ENCODE measurements at places on chromosomes 7 and 10. TPM values are rescaled to one million over a fixed set of nuclear protein-coding genes. Genes with fewer than 3 reads are reported as not detected.

- H3K27ac ChIP-seq = no peak overlapping the region
- no peak for DNase-seq
- H3K4me3 ChIP-seq = no peak overlapping the region
- H3K4me1 ChIP-seq = no peaks in the 10 kb centered on the region
- no peaks in the 10 kb centered on the region for H3K27me3 ChIP-seq
Observed at GRCh38 chr10:11510736-11511135, 100.7 kb downstream of the USP6NL start.

DNA sequence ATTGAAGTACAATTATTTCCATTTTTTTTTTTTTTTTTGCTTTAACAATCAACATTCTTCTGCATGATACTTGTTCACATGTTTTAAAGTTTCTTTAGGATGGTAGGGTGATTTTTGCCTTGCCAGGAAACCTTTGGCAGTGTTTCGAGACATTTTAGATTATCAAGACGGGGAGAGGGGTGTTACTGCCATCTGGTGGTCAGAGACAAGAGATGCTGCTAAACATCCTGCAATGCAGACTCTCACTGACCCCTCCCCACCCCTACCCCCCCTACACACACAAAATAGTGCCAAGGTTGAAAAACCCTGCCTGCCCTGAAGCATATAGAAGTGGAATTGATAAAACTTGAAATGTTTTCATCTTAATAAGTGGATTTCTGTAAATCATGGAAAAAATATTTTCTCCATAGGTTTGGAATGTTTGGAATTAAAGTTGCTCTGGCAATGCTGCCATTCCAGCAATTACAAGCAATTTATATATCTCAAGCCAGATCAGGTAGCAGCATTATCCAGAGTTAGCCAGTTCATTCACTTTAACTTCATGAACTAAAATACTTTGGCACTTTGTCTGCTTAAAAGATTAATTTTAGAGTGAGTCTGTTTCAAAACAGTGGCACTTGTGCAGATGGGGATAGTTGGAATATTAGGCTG is 62.1 kb downstream of the SDHAF3 start:
- H3K4me3 ChIP-seq = no peak overlapping the region
- DNase-seq = peak; percentile 79
- H3K36me3 ChIP-seq = no peaks in the 10 kb centered on the region
- no peaks in the 10 kb centered on the region for H3K27me3 ChIP-seq
- no peak overlapping the region for H3K27ac ChIP-seq
- H3K4me1 ChIP-seq = no peaks in the 10 kb centered on the region

GRCh38 chr7:38798552-38799267 is 110.3 kb downstream of the VPS41 start:
- H3K27ac ChIP-seq = no peak overlapping the region
- no peaks in the 10 kb centered on the region for H3K36me3 ChIP-seq
- H3K4me1 ChIP-seq = no peaks in the 10 kb centered on the region
- DNase-seq = no peak
- no peaks in the 10 kb centered on the region for H3K27me3 ChIP-seq
- H3K4me3 ChIP-seq = no peak overlapping the region

DNA sequence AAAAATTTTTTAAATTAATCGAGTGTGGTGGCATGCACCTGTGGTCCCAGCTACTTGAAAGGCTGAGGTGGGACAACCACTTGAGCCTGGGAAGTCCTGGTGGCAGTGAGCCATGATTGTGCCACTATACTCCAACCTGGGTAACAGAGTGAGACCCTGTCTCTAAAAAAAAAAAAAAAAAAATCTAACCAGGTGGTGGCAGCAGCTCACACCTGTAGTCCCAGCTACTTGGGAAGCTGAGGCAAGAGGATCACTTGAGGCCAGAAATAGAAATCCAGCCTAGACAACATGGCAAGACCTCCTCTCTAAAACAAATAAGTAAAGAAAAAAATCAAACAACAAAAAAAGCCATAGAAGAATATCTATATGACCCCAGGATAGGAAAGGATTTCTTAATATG is 3.6 kb upstream of the MYOF start:
- DNase-seq = no peak
- no peak overlapping the region for H3K4me3 ChIP-seq
- no peaks in the 10 kb centered on the region for H3K27me3 ChIP-seq

DNA sequence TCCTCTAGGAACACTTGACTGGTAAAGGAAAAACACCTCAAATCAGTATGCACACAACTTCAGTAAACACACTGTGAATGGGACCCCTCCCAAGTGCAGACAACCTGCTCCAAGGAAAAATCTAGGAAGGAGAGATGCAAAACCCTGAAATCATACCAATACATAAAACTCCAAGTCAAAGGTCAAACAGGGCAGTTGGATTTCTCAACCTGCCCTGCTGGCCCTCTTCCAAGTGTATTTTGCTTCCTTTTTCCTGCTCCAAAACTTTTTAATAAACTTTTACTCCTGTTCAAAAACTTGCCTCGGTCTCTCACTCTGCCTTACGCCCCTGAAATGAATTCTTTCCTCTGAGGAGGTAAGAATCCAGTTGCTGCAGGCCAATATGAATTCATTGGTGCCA is 665.1 kb downstream of the SORCS1 start:
- H3K4me1 ChIP-seq = peaks cover 13% of the 10 kb centered on the region
- no peaks in the 10 kb centered on the region for H3K36me3 ChIP-seq
- no peak for DNase-seq
- H3K4me3 ChIP-seq = no peak overlapping the region

- H3K4me3 ChIP-seq = no peak overlapping the region
- no peaks in the 10 kb centered on the region for H3K36me3 ChIP-seq
- no peak overlapping the region for H3K27ac ChIP-seq
- peaks cover 99% of the 10 kb centered on the region for H3K27me3 ChIP-seq
- no peak for DNase-seq
- H3K4me1 ChIP-seq = peaks cover 28% of the 10 kb centered on the region
Observed at GRCh38 chr10:101224910-101225823, 4.1 kb downstream of the LBX1 start.

Gene SLC16A9
- total RNA-seq = 3.8 TPM

GRCh38 chr7:116836911-116837310 is 25.5 kb upstream of the CAPZA2 start:
- H3K4me3 ChIP-seq = no peak overlapping the region
- no peak overlapping the region for H3K27ac ChIP-seq
- no peaks in the 10 kb centered on the region for H3K36me3 ChIP-seq
- no peak for DNase-seq

Gene NUDT5
- total RNA-seq = 54.9 TPM

DNA sequence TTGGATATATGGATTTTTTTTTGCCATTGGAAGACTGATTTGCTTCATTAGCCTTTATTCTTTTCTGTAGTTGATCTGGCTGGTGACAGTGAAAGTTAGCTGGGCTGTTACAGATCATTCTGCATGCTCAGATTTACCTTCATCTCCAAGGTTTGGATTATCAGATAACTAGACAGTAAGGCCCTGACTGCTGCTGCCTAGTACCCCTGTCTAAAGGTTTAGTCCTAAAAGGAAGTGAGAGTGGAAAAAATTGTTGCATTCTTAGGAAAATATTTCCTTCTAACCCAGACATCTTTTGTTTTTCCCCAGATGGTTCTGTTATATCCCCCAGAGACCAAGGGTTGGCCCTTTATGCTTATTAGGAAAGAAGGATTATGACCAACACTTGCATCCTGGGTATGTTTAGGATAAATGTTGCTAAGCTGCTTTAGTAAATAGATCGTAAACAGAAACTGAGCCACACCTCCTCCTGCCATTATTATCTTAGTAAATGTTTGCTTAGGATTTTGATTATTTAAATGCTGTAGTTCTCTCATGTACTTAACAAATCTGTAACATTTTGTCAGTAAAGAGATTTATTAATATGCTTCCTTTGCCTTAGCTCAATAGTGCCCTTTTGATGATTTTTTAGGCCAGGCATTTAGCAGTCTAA is 44.4 kb downstream of the MCU start:
- no peaks in the 10 kb centered on the region for H3K27me3 ChIP-seq
- H3K4me1 ChIP-seq = peaks cover 35% of the 10 kb centered on the region
- H3K27ac ChIP-seq = peak overlapping the region; percentile 69
- DNase-seq = peak; percentile 56
- no peaks in the 10 kb centered on the region for H3K36me3 ChIP-seq

DNA sequence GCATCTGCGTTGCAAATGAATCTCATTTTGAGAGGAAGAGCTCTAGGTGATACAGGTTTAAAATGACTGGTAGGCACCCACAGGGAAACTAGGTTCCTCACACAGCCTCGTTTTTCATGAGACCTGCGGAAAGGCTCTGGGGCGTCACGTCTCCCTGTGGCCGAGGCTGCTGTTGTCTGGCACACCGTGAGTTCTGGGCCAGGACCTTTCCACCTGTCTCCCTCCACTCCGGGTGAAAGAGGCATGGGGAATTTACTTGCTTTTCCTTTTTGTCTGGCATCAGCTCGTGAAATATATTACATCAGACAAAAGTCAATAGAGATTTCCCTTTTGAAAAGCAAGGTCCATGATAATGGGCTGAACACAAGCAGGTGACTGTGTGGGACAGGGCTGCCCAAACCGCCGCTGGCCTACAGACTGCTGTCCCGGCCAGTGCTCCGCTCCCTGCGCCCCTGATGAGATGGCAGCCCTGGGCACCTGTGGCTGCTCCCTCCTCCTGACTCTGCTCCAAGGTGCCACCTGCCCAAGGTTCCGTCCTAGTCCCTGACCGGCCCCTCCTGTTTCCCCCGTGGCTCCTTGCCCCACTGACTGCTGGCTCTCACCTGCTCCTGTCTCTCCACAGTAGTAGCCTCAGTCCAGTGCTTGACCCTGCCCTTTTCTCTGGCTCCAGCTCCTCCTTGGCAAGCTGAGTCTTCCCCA is 109.6 kb downstream of the NKX6-2 start:
- H3K4me1 ChIP-seq = no peaks in the 10 kb centered on the region
- no peak for DNase-seq
- no peaks in the 10 kb centered on the region for H3K36me3 ChIP-seq
- no peaks in the 10 kb centered on the region for H3K27me3 ChIP-seq
- no peak overlapping the region for H3K27ac ChIP-seq
- H3K4me3 ChIP-seq = no peak overlapping the region

- H3K36me3 ChIP-seq = no peaks in the 10 kb centered on the region
- no peaks in the 10 kb centered on the region for H3K27me3 ChIP-seq
- DNase-seq = peak; percentile 28
- peaks cover under 1% of the 10 kb centered on the region for H3K4me1 ChIP-seq
- peak overlapping the region; percentile 58 for H3K4me3 ChIP-seq
- peak overlapping the region; percentile 98 for H3K27ac ChIP-seq
Observed at GRCh38 chr7:92835851-92836488, 403 bp downstream of the CDK6 start.

- H3K4me3 ChIP-seq = no peak overlapping the region
- no peak overlapping the region for H3K27ac ChIP-seq
- no peak for DNase-seq
- H3K36me3 ChIP-seq = no peaks in the 10 kb centered on the region
Observed at GRCh38 chr10:24652381-24652957, 71.2 kb downstream of the ARHGAP21 start.

- H3K4me1 ChIP-seq = peaks cover 4% of the 10 kb centered on the region
- no peak overlapping the region for H3K4me3 ChIP-seq
- H3K27me3 ChIP-seq = no peaks in the 10 kb centered on the region
- H3K36me3 ChIP-seq = no peaks in the 10 kb centered on the region
- DNase-seq = no peak
Observed at GRCh38 chr10:34139559-34139958, 675.5 kb downstream of the PARD3 start.

GRCh38 chr10:27158421-27158820 is 3.3 kb downstream of the MASTL start:
- no peak overlapping the region for H3K27ac ChIP-seq
- H3K4me1 ChIP-seq = peaks cover 11% of the 10 kb centered on the region
- no peaks in the 10 kb centered on the region for H3K36me3 ChIP-seq
- no peak for DNase-seq
- no peaks in the 10 kb centered on the region for H3K27me3 ChIP-seq

Gene CRYGN
- total RNA-seq = not detected

DNA sequence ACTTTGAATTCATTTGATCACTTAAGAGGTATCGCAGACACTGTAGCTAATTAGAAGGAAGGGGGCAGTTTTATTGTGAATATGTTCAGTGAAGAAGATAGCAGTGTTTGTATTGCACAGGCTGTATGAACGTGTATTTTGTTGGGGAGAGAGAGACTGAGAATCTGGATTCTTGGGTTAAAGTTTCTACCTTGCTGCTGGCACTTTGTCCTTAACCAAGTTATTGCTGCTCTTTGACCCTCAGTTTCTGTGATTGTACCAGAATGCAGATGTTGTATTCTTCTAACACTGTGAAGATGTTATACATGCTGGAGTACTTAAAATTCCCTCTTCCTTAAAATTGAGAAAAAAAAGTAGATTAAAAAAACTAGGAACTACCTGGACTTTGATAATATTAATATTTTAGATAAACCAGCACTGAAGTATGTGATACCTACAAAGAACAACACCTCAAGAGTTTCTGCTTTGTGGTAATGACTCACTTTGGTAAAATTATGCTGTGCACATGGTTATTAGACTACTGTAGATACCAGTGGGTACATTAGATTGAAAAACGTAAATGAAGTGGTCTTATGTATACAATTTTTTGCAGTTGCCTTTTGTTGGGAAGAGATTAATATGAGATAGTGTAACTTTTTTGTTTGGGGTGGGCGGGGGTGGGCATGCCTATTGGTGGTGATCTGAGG is 321.3 kb downstream of the AUTS2 start:
- H3K27me3 ChIP-seq = peaks cover 13% of the 10 kb centered on the region
- peaks cover 3% of the 10 kb centered on the region for H3K4me1 ChIP-seq

DNA sequence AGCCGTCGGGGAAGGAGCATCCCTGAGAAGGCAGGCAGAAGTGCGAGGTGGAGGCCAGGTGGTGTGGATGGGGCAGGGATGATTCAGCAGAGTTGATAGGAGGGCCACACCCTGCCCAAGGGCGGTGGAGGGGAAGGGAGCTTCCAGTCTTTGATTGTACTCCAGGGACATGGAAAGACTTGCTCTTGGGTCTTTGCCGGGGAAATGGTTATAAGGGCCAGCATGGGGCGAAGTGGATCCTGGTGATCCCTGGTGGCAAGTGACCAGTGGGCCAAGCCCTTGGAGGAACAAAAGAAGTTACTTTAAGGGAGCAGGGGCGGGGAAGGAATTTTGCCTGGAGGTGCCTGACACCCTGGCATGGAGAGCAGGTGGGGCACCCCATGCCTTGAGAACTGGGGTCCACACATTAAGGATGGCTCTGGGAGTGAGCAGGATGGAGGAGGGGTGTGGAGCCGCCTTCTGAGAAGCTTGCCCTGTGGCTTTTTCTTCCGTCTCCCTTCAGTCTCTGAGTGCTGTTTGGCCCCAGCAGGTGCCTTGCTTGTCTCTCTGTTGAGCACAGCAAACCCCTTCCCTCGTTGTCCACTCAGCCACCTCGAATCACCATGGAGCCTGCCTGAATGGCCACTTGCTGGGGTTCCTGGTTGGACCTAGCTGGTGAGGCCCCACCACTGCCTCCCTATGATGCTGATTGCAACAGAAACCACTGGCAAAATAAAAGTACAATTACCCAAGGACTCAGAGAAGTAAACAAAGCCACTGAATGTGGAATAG is 83.9 kb downstream of the RAMP3 start:
- no peak overlapping the region for H3K27ac ChIP-seq
- no peaks in the 10 kb centered on the region for H3K4me1 ChIP-seq
- no peak overlapping the region for H3K4me3 ChIP-seq
- H3K27me3 ChIP-seq = peaks cover 6% of the 10 kb centered on the region
- no peaks in the 10 kb centered on the region for H3K36me3 ChIP-seq

Data from hepatocyte (in vitro differentiated cells).